NCI-H446 (cell line): ENCODE measurements at places on chromosomes 1 and 21.
A peak's percentile ranks its signal among the peaks of the same experiment; 100 is the strongest.

DNA sequence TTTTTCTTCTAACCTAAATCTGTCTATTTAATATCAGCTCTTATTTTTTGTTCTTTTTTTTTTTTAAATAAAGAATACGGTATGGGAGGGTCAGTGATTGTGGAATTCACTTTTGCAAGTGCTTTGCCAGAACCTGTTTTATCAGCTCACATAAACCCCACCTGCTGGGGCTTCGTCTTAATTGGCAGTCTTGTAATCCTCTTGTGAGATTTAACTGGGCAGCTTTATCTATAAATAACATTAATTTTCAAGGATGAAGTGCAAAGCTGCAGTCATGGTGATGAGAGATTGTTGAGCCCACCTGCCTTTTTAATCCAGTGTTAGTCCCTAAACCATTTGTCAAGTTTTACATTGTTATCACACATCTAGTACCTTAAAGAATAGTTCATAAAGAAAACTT, 18.2 kb upstream of the PDC start:
- no peak for DNase-seq

- DNase-seq: no peak
Observed at GRCh38 chr1:224860488-224861338, 68.8 kb upstream of the DNAH14 start.

- no peak for DNase-seq
Observed at GRCh38 chr1:159079525-159079924, 3.0 kb upstream of the AIM2 start.

DNA sequence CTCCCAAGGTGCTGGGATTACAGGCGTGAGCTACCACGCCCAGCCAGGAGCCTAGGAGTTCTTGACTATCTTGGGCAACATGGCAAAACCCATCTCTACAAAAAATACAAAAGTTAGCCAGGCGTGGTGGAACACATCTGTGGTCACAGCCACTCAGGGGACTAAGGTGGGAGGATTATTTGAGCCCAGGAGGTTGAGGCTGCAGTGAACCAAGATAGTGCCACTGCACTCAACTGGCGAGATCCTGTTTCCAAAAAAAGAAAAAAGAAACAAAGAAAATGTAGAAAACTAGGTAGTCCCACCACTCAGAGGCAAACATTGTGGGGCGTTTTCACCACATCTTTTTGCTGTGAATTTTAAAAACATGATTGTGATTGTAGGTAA, 141.3 kb downstream of the ZZZ3 start:
- DNase-seq: no peak

DNA sequence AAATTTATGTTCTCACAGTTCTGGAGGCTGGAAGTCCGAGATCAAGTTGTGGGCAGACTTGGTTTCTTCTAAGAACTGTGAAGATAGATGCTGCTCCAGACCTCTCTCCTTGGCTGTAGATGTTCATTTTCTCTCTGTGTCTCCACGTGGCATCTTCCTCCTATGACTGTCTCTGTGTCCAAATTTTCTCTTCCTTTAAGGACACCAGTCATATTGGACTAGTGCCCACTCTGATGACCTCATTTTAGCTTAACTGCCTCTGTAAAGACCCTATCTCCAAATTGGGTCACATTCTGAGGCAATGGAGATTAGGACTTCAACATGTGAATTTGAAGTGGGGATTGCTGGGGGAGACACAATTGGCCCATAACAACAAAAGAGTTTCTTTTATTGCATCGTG, 125.3 kb upstream of the ETS2 start:
- DNase-seq: no peak

- no peak for DNase-seq
Observed at GRCh38 chr1:240831922-240832321, 220.0 kb upstream of the GREM2 start.

DNA sequence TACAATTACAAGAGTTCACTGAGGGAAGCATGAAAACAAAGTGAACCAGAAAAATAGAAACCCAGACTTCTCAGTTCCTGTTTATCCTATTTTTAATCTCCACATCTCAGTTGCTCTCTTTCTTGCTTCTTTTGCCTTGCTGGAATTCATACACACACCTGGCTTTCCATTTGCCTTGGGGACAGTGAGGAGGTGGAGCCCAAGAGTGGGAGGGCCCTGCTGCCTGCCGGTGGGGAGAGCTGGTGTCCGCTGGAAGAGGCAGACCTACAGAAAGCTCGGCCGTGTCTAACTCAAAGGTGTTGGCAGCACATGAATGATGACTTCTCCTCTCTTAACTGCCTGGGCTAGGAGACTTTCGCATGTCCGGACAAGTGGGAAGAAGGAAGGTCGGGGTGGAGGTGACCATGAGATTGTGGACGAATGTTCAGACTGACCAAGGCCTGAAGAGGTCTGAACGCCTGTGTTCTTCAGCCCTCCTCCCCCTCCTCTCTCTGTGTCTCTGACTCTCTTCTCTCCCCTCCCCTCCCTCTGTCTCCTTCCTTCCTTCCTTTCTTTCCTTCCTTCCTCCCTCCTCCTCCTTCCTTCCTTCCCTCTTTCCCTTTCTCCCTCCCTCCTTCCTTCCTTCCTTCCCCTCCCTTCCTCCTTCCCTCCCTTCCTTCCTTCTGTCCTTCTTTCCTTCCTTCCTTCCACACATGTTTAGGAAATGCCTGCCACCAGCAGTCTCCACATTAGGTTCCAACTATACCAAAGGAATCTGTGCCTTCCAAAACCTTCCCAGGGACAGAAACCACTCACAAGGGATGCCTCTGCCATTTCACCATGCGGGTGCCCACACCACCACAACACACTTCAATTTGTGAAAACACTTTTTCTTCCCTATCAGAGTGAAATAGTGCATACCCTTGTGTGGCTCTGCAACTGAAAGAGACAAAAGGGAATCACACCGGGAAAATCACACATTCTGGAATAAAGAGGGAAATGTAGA, 157.3 kb upstream of the RUNX1 start:
- DNase-seq: no peak

DNA sequence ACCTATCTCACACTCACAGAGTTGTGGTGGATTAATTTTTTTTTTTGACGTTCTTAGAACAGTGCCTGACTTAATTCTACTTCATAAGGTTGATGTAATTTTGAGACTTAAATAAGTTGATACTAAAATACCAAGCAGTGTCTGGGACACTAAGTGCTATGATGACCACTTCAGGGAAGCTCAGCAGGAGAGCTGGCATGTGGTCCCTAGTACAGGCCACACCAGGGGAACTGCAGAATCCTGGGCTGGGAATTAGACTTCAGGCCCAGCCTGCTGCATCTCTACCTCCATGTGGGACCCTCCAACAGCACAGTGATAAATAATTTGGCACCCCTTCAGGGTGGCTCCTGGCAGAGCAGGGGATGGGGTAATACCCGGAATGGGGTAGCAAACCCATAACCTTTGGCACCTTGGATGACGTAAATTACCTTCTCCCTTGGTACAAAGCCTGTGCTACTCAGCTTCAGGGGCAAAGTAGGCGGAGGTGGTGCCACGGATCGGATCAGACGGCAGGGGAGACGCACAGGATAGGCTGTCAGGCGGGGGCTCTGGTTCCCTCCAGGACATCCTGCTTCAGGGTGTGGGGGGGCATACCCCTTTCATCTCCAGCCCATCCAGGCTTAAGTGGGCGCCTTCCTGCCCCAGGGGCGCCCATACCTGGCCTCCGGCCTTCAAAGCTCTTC, 4.8 kb downstream of the MFSD2A start:
- no peak for DNase-seq

DNA sequence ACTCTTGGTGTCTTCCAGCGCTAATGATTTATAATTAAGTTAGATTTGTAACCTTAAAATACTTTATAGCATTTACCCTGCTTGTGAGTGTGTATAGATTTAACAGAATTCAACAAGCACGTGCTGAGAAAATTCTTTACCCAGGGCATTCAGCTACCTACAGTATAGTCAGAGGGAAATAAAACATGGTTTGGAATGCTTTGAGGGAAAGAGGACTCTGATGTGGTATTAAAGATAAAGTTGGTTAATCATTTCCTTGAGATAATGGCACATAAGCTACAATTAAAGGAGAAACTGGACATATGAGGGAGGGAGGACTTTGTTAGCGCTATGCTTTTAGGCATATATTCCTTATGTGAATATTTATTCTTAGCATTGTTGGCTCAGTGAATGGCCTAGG, 26.4 kb upstream of the IL12RB2 start:
- DNase-seq: no peak

DNA sequence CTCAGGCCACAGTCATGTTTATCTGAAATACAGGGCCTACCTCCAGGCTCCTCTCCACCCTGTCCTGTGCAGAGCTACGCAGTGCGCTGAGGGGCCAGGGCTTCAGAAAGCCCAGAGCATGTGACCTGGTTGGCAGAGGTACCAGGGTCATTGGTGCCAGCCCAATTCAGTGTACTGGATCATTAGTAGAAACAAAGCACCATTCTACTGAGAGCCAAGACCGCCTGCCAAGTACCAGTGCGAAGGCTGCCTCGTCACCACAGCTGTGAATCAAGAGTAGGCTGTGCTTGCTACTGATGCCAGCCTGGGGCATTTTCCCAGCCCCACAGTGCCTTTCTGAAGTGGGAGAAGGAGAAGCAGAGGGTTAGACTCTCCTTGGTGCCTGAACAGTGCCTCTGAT, 59.8 kb downstream of the CAPN9 start:
- DNase-seq: peak; percentile 22

- peak; percentile 6 for DNase-seq
Observed at GRCh38 chr21:45893740-45894449, 87.7 kb upstream of the COL6A1 start.

- DNase-seq: no peak
Observed at GRCh38 chr1:205298191-205298994, 23.2 kb downstream of the NUAK2 start.

- no peak for DNase-seq
Observed at GRCh38 chr1:180181996-180182642, 27.4 kb downstream of the QSOX1 start.

DNA sequence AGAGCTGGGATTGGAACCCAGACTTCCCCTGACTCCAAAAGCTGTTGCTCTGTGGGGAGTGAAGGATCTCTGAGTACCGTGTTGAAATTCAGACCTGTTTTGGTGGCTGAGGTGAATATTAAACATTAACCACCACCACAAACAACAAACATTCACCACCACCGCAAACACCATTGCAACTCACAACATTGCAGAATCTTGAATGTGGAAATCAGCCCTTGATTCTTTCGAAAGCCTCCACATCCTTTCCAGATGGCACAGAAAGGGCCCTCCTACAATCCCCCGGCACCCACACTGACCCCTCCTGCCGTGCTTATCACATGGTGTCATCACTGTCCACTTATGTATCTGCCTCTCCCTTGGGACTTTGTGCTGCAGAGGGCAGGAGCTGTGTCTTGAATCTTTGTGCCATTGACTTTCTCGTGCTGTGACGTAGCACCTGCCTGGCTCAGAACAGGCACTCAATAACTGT, 1.4 kb downstream of the CDA start:
- no peak for DNase-seq

GRCh38 chr1:108066808-108067207, 101.8 kb upstream of the VAV3 start:
- no peak for DNase-seq

DNA sequence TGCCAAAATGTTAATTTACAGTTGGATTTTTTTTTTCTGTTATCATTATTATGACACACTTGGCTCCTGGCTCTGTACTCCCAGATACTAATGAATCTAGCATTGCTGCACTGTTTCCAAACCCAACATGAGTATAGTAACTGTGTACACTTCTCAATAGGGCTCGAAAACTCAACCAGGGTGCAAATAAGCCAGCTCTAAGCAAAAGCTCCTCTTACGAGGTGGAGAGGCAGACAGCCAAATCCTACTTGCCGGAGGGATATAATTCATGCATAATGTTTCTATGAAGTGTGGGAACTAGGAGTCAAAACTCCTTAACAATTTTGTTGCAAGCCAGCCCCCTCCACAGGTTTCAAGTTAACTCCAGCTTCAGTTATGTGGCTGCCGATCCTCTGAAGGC, 510.4 kb upstream of the ZP4 start:
- DNase-seq: peak; percentile 18

DNA sequence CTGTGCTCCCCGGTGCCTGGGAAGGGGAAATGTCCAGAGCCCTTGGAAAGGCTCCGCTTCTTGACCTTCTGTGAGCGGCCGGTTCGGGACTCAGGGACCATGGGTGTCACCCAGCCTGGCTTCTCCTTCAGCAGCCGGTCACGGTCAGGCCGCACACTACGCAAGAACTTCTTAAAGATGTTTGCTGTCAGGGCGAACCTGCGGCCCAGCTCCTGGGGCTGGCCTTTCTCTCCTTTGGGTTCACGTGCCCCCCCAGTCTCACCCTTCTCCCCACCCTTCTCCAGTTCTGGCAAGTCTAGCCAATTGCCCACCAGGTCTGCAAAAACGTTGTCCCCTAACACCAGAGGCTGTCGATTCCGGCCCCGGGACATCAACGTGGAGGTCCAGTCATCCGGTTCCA, 12.1 kb downstream of the INKA2 start:
- no peak for DNase-seq

DNA sequence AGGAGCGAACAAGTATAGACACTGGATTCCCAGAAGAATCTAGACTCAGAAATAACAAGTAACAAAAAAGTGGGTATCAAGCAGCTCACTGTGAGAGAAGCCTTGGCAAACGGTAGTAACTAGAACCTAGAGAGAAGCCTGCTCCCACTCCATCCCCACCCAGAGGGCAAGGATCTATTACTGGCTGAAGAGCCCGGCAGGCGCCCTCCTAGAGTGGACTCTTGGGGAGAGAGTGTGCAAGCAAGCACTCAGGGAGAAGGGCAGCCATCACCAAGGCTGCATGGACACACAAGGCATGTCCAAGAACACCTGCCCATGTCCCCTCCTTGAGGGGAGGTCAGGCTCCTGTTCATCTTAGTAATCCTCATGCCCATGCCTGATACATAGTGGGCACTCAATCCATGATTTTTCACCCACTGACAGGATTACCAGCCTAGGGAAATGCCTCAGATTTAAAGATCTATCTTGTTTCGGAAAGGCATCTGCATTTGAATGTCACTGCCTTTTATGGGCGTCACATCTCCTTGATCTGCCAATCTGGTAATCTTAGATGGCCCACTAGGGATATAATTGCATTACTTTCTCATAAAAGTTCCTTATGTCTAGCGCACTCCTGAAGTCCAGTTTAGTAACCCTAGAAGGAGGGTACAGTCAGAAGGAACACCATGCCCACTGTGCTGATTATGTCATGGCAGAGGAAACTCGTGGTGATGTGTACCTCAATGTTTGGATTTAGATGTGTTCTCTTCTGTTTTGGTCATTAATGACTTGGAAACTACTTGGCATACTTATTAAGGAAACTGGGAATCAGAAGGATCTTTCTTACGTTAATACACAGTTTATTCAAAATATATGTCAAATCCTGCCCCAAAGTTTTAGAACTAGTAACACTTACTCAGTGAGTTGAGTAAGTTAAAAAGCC, 14.4 kb downstream of the CNN3 start:
- no peak for DNase-seq

DNA sequence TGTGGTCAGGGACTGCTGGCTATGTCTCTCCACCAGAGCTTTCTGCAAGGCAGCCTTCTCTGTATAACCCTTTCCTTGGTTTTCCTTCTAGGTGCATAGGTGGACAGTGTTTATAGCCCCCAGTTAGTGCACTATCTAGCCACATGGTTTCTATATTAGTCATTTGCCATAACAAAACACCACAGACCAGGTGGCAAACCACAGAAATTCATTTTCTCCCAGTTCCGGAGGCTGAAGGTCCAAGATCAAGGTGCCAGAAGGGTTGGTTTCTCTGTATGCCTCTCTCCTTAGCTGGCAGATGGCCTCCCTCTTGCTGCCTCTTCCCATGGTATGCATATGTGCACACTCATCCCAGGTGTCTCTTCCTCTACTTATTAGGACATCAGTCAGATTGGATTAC, 106.4 kb downstream of the KAZN start:
- no peak for DNase-seq
